RPMI8226 (cell line): ENCODE measurements at places on chromosomes 2 and 18.

DNA sequence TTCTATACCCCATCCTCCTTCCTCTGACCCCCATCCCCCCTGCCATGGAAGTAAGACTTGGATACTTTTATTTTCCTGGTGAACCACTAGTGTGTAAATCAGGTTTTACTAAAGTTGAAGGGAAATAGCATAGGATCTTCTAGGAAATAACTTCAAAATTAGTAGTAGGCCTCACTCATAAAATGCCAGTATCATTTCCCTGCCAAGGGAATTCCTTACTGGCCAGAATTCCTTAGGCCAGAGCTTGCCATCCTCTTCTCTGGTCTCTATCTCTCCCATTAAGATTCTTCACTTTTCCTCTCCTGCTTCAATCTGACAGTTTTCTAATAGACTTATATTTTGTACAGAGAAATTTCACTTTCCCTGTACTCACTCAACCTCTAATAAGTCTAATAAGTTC, 322.8 kb upstream of the TANK start:
- DNase-seq, result no peak

- no peak for DNase-seq
These were observed 59.7 kb downstream of the TTC32 start for GRCh38 chr2:19841918-19842693.

DNA sequence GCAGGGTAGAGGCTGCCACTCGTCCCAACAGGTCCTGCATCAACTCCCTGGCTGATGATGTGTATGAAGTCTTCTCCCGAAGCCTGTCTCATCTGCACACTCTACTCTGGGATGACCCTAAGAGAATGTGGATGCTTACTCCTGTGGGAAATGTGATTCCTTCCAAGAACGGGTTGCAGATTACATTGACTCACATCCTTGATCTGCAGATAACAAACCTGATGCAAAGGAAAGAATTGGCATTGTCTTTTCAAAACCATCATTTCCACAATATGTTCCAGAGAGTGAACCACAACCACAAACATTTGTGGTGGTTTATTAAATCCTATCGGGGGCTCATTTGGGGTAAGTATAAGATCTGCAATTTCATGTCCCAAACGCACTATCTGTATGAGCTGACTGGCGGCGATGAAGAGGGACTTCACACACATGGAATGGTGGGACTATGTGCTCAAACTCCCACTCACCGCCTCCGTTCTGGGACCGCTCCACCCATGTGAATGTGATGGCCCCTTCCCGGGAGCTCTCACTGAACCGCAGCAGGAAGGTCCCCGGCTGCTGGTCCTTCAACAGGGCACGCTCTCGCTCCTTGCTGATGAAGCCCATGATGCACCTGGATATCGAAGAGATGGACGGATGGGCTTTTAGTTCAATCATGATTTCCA, 35.5 kb downstream of the STAT1 start:
- DNase-seq, result no peak

DNA sequence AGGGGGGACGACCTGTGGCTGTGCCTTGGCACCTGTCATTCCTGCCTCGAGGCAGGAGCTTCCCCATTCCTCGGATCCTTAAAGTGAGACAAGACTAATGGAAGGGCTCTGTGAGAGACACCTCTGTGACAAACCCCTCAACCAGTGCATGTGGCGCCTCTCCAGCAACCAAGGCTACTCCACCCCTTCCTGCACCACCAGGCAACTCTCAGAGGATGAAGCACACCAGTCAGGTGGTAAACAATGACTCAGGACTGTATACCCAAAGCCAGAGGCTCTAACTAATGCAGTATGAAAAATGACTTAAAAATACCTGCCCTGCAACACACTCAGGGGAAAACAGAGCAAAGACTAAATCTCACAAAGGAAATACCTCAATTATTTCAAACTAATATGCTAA, 136.9 kb downstream of the UXS1 start:
- no peak for DNase-seq

- DNase-seq, result peak; percentile 80
These were observed 6.2 kb upstream of the GPR155 start for GRCh38 chr2:174492963-174493431.

GRCh38 chr2:127228102-127228501, 8.0 kb upstream of the CYP27C1 start:
- DNase-seq, result no peak
